ENCODE measurements at places on chromosomes 5 and 9.
A peak's percentile ranks its signal among the peaks of the same experiment; 100 is the strongest.

- DNase-seq, result peak; percentile 55
These were observed 6.8 kb upstream of the FCHSD1 start for GRCh38 chr5:141657937-141658545.

- no peak for DNase-seq
These were observed 3.3 kb downstream of the HK3 start for GRCh38 chr5:176895831-176896230.

DNA sequence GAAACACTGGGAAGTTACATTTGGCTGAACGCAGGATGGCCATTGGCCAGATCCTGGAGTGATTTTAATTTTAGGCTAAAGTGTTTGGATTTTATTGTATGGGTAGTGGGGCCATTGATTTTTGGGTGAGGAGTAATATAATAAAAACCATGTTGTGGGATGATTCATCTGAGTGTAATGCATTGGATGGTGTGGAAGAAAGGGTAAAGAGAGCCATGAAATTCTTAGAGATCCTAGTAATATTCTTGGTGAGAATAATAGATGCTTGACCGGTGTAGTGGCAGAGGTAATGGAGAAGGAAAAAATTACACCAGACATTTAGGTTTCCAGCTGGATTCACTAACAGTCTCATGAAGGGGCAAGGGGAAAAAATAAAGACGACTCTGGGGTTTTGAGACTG, 158.1 kb downstream of the NPR3 start:
- DNase-seq, result no peak

- DNase-seq, result no peak
These were observed 85.1 kb upstream of the IL12B start for GRCh38 chr5:159415301-159415937.

DNA sequence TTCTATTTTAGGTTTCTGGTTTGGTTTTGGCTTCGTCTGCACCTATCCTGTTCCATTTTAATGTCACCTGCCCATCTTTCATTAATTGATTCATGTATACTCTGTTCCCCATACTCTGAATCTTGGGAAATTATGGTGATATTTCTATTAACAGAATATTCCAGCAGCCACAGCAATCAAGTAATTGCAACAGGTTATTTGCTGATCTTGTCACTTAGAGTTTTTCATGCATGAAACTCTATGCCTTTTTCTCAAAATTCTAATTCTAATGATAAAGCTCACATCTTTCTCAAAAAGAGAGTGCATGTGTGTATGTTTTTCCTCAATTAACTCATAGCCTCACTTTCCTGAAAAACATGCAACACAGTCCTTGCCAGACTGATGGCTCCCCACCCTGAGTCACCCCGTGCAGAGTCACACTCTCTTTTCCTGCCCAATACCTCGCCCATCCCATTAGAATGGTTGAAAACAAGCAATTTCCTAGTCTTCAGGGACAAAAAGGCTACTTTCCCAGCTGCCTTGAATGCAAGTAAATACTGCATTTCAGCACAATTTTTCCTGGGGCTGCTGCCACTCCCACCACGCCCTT, 15.6 kb downstream of the GFRA3 start:
- no peak for DNase-seq

GRCh38 chr5:158039441-158039840, 180.5 kb upstream of the CLINT1 start:
- DNase-seq, result no peak

- DNase-seq, result no peak
These were observed 845.9 kb downstream of the CDH9 start for GRCh38 chr5:26192486-26192885.

- DNase-seq, result no peak
These were observed 7.4 kb upstream of the GRK6 start for GRCh38 chr5:177419046-177419445.

DNA sequence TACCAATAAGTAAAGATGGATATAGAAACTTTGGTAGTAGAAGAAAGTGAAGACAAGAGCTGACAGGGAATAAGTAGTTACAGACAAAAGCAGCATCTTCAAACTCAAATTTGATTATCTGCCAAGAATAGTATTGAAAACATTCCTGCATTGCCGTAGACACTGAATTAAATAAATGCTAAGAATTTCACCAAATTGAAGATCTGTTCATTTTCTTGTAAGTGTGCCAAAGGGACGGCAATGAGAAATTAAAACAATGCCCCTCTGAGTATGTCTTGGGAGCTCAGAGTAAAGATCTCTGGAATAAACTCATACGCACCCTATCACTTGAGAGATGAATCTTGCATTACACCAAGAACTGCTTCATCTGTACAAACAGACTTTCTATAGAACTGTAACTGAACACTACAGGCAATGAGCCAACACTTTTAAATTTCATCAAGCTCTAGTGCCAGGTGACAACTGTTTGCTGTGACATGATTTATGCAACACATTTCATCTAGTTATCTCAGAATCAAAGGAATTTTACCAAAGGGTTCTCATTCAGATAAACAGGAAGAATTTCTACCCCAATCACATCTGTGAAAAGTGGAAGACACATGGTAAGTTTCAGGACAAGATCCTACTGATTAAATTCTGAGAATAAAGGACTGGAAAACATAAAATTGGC, 66.9 kb downstream of the RFX3 start:
- no peak for DNase-seq

DNA sequence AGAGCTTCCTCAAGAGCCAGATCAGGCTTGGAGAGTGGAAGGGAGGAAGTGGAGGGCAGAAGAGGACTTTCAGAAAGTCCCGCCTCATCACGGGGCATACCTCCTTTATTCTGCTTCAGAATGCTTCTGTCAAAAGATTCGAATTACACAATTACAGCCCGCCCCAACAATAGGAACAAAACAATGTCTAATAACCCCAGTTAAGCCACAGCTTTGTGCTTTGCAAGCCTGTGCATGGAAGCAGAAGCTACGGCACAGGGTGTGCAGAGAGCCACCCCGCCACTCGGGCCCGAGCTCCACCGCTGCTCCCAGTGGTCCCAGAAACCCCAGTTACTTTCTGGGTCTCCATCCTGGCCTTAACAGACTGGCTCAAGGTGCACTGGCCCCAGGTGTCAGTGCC, 23.5 kb downstream of the HNRNPH1 start:
- DNase-seq, result no peak

DNA sequence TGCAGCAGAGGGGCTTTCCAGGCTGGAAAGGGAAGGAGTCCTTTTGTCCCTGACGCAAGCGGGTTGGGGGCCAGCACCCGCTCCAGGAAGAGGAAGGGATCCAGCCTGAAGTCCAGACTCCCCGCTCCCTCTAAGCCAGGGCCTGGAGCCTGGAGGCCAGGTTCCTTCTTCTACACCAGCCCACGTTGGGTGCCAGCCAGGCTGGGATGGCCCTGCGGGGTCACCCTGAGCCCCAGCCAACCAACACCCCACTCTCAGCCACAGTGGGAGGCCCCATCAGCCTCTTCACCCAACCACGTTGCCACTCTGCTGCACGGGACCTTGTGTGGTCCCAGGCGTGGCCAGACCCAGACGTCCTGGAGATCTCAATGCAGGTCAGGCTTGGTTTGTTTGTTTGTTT, 970 bp upstream of the FUT7 start:
- no peak for DNase-seq

GRCh38 chr5:172426086-172426485, 28.2 kb downstream of the SH3PXD2B start:
- no peak for DNase-seq

GRCh38 chr5:61620699-61621182, 288.7 kb downstream of the ZSWIM6 start:
- no peak for DNase-seq

GRCh38 chr9:75803130-75803529, 87.3 kb upstream of the PCSK5 start:
- no peak for DNase-seq

- no peak for DNase-seq
These were observed 188.4 kb downstream of the GLIS3 start for GRCh38 chr9:4111233-4112008.

- no peak for DNase-seq
These were observed 132.6 kb upstream of the PDE4D start for GRCh38 chr5:60026161-60026560.

DNA sequence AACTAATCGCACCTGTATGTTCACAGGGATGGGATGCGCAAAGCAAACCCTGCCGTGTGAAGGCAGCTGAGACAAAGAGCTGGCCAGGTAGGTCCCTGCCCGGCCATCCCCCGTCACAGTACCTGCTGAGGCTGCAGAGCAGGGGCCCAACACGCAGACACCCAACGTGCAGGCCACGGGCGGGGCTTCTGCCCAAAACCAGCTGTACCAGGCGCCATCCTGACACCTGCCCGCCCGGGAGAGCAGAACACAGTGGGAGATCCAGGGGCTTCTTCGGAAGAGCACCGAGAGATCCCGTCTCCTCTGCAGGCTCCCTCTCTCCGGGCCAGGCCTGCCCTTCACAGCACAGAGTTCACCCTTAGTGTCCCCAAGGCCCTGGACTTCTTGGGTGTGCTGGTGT, 28.4 kb downstream of the ABO start:
- no peak for DNase-seq

DNA sequence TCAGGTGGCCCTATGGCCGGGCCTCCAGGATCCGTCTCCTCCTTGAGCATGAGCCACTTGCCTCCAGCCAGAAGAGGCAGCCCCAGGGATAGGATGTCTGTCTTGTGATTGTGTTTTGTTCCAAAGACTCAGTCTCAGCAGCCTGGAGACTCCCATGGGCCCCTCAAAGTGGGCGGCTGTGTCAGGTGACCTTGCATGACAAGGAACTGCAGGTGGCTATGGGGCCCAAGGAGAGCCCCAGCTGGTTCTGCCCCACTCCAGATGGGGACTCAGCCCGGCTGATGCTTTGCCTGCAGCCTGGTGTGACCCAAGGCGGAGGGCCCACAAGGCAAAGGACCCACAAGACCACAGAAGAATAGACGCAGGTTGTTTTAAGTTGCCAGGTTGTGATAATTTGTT, 284.3 kb upstream of the IRX4 start:
- DNase-seq, result no peak

DNA sequence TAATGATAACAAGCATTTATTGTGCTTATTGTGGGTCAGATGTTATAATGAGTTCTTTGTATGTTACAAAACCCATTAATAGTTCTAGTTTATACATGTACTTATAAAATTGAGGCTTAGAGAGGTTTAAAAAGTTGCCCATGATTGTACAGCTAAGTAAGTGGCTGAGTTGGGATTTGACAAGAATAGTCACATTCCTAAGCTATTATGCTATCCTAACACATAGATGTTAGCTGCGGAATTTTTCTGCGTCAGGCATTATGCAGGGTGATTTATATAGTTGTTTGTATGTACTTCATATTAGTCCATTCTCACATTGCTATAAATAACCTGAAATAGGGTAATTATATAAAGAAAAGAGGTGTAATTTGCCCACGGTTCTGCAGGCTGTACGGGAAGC, 12.5 kb downstream of the COMMD10 start:
- DNase-seq, result no peak

DNA sequence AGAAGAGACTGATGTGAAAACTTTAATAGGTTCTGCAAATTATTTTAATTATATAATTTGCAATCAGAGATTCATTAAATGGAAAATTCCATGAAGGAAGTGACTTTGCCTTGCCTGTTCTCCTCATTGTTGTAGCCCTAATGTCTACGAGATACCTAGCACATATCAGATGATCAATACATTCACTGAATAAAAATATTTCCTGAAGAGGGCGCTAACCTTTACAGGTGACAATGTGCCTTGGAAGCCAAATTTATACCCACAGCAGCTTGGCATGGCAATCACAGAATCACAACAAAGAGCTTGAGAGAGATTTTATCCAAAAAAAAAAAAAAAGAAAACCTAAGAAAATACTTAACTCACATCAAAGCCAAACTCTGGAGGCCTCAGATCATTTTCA, 17.4 kb downstream of the HAUS6 start:
- DNase-seq, result no peak
